ENCODE measurements at places on chromosomes 7 and 10.

DNA sequence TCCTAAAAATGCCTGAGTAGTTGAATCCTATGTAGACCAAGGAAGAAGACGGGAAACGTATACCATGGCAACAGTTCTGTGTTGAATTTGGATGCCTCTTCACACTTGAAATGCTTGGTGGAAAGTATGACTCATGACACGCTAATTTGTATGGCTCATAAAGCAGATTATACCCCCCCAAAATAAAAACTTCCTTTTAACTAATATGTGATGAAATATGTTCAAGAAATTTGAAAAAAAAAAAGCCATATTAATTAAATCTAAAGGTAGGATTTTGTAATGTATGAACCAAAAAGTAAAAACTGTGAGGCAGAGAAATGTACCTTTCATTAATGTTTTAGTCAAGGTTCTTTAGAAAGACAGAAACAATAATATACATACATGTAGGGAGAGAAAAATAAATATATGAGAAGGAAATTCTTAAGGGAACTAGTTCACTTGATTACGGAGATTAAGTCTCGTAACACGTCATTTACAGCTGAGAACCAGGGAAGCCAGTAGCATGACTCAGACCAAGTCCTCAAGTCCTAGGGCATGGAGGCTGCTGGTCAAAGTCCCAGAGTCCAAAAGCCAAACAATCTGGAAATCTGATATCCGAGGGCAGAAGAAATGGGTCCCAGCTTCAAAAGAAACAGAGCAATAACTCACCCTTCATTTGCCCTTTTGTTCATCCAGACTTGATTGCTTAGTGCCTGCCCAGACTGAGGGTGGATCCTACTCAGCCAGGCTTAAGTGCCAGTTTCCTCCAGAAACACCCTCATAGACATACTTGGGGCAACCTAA, 485.1 kb downstream of the SEMA3D start:
- DNase-seq: no peak

GRCh38 chr10:79995979-79996634, 47.2 kb upstream of the SFTPD start:
- no peak for DNase-seq

DNA sequence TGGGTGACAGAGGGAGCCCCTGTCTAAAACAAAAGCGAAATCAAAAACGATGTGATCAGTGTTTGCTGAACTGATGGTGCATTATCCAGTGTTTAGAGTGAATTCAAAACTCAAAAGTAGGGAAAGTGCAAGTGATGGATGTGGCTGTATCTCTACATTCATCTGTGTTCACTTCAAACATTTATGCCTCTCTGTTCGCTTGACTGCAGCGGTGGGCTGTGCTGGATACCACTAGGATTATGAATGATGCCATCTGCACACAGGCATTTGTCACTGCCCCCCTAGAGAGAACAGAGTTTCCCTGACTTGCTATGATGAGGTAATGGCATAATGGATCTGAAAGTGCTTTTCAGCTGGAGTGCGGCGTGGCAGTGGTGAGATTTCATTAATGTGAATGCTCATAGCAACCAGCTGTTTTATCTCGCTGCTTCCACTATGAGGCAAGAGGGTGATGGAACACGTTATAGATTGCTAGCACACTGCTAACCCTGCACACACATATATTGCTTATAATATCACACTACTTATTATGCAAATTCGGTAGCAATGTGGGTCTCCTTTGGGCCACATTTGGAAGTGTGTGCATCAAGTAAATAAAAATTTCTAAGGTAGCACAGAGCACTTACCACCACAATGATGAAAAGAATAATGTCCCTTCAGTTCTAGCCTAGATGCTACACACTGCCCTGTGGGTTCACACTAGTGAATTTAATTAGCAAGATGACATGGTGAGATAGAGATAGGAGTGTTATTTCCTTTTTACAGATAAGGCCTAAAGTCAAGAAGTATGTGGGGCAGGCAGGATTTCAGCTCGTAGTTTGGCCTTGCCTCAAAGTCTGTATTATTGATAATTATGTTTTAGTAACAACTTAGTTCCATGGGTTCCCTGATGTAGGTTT, 164.7 kb downstream of the CAMK1D start:
- DNase-seq: no peak

DNA sequence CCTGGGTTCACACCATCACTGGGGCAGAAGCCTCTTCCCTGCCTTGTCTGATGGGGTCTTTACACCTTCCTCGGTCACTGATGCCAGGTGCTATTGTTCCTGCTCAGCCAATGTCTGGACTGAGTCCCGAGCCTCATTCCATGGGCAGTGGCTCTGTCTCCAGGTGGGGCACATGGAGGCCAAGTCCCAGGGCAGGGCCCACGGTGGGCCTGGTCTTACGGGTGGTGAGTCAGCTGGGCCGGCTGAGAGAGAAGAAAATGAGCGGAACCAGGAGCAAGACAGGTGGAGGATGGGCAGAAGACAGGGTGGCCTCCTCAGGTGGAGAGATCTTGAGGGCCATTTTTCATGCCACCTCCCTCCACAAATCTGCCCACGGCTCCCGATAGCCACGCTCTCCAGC, 131.7 kb upstream of the FAM20C start:
- DNase-seq: no peak

DNA sequence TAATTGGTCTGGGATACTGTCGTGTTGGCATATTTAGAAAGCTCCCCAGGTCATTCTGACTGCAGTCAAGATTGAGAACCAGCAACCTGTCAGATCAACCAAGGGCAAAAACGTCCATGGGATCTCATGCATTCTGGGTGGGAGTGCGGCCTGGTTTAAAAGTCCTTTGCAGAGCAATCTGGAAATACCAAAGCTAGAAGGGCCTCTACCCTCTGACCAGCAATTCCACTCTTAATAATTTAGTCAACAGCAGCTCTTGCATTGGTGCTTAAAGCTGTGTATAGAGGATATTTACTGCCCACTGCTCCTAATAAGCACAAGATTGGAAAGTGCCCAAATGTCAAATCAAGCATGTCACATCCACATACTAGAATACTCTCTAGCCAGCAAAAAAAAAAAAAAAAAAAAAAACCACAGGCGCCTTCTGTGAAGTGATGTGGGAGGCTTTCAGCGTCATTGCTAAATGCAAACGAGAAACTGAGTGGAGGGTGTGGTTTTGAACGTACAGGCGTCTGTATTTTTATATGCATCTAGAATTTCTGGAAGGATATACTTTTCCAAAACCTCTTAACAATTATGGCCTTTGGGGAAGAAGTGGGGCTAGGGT, 44.8 kb upstream of the HSPA12A start:
- no peak for DNase-seq

DNA sequence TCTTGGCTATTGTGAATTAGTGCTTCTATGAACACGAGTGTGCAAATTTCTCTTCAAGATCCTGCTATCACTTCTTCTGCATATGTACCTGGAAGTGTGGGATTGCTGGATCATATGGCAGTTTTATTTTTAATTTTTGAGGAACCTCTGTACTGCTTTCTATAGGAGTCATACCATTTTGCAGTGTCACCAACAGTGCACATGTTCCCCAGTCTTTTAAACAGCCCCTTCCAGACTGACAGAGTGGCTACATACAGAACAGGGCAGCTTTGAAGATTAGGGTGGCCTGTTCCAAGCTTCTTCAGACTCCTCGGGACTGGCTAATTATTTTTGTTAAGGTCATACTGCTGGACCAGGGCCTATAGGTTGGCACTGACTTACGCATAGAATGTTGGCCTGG, 82.9 kb downstream of the AUTS2 start:
- DNase-seq: no peak

- no peak for DNase-seq
Observed at GRCh38 chr7:163971-164881, 28.1 kb upstream of the FAM20C start.

DNA sequence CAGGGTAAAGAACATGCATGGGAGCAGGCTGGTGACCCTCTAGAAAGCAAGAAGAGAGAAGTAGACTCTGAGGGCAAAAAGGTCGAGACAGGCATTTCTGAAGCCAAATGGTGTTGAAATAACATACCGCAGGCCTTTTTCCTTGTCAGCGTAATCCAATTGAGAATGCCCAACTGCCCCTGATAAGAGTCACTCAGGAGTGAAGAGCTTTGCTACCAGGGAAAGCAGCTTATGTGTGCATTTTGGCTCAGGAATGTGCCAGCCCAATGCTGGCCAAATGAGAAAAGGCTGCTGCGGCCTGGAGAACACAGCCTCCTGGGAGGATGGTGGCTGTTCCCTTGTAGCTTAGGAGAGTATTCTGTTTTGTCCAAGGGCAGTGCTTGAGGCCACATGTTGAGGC, 61.4 kb upstream of the NFKB2 start:
- no peak for DNase-seq

DNA sequence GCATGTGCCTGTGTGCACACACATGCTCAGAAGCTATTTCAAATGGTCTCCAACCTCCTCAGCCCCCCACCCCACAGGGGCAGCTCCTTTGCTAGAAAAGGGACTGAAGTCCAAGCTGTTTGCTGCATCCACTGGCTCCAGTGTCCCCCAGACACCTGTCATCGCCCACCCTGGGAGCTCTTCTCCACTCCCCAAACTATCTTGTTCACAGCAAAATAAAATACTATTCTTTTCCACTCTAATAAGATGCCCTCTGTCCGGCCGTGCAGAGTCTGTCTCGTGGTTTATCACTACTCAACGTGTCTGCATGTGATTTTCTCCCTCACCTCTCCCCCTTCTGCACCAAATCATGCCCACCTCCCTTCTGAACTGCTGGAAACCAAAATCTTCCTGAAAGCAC, 25.6 kb downstream of the HIPK2 start:
- DNase-seq: no peak
